ENCODE measurements at places on chromosomes 13 and 19.

GRCh38 chr13:41354416-41354815 lies 43.3 kb downstream of the NAA16 start:
- no peak for DNase-seq

GRCh38 chr19:16375157-16375935 lies 50.7 kb downstream of the KLF2 start:
- no peak for DNase-seq

DNA sequence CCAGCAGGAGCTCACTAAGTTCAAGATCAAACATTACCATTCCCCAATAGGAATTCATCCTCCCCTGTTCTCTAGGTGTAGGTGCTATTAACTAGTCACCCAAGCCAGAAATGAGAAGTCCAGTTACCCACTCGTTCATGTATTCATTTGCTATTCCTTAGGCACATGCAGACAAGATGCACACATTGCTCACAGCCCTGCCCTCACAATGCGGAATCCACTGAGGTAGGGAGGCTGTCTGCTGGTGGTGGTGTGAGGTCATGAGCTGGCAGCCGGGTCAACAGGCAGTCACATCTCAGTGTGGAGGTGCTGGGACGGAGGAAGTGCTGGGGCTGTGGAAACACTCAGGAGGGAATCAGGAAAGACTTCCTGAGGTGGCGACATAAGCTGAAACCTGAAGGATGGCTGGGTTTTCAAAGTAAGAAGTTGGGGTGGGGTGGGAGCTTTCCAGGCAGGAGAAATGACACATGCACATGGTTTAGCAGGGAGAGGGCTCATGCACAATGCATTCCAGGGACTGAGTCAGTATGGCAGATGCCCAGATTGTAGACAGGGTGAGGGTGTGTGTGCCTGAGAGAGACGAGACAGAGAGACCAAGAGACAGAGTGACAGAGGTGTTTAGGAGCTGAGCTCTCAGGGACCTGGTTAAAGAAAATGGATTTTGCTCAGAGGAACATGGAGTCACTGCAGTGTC lies 117.6 kb downstream of the USP12 start:
- DNase-seq = peak; percentile 88

DNA sequence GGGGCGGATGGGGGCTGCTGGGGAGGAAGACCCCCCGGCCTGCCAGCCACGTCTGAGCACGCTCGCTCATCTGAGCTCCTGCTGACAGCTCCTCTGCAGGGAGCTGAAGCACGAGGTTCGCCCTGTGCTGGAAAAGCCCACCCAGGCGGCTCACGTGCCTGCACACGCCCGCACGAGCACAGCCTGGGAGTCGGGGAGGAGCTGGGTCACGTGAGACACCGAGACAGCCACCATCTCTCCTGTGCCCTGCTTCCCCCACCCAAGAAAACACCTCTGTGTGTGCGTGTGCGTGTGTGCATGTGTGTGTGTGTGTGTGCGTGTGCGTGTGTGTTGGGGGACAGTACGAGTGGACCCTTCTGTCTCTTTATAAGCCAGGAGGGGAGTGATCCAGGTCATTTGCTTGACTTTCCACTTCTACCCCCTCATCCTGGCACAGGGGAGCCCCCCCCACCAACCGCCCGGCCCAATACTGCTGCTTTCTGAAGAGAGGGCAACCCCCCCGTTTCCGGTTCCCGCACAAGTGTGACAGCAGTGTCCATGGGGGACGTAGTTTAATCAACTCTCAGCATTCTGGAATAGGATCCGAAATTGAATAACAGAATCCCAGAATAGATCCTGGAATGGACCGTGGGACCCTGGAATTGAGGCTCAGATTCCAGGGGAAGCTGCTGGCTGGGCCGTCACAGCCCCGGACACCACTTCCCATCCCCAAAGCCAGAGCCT lies 42.5 kb downstream of the CELF5 start:
- DNase-seq = no peak

- no peak for DNase-seq
Measured at GRCh38 chr13:112651750-112652511, 37.9 kb upstream of the ATP11A start.

DNA sequence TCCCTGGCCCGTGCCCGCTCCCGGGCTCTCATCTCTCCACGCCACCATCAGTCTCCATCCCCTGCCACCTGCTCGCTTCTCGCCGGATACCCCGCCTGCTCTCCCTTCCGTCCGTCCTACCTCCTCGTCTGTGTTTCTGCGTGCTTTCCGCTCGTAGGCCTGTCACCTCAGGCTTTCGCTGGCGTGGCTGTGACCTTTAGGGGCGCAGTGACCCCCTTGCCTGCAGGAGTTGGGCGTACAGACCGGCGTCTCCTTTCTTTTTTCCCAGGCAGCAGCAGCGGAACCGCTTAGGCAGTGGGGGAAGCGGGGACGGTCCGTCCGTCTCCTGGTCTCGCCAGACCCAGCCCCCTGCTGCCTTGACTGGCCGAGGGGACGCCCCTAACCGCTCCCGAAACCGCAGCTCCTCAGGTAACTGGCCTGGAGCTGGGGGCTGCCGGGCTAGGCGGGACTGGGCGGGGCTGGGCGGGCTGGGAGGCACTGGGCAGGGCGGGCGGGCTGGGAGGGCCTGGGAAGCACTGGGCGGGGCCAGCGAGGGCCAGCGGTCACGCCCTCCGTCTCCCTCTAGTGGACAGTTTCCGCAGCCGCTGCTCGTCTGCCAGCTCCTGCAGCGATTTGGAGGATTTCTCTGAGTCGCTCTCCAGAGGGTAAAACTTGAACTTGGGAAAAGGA lies 6.3 kb downstream of the PGLYRP1 start:
- DNase-seq = peak; percentile 64

DNA sequence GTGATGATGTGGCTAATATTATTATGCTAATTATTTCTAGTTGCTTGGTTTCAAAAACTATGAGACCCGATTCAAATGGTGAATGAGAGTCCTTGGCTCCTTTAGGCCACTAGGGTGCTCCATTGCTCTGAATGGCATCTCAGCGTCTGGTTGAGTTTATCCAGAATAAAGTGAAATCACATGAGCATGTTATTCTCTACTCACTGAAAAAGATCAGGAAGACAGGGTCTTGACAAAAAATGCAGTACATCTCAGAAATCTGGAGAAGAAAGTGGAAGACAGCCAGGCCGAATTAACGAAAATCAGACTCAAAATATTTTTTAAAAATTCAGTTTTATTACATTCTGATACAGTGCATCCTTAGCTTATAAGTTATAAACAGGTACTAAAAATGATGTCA lies 516.2 kb downstream of the MYO16 start:
- peak; percentile 76 for DNase-seq

- peak; percentile 20 for DNase-seq
Measured at GRCh38 chr13:35765366-35765765, 288.9 kb upstream of the MAB21L1 start.

DNA sequence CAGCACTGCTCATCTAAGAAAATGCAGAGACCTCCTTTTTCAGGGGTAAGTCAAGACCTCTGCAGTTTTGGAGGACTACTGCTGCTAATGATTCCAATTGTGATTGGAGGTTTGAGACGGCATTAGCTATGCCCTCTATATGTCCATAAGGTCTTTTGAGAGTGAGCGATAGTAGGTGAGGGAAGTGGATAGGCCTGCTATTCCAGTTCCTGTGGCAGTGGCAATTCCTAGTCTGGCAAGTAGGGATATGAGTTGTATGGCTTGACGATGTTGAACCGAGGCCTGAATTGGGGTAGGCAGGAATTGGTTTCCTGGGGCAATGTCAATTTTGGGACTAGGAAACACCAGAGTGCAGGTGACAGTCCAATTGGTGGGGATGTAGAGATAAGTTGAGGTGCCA lies 913.1 kb upstream of the SLITRK5 start:
- no peak for DNase-seq

GRCh38 chr13:74755065-74755464 lies 620.9 kb upstream of the KLF12 start:
- DNase-seq = no peak

- DNase-seq = no peak
Measured at GRCh38 chr19:8702350-8702749, 3.8 kb upstream of the ACTL9 start.

- DNase-seq = no peak
Measured at GRCh38 chr19:49957262-49957915, 3.6 kb downstream of the SIGLEC11 start.

- DNase-seq = no peak
Measured at GRCh38 chr19:11931513-11931912, 6.6 kb downstream of the ZNF700 start.

- no peak for DNase-seq
Measured at GRCh38 chr13:48728226-48728625, 74.5 kb downstream of the CYSLTR2 start.

DNA sequence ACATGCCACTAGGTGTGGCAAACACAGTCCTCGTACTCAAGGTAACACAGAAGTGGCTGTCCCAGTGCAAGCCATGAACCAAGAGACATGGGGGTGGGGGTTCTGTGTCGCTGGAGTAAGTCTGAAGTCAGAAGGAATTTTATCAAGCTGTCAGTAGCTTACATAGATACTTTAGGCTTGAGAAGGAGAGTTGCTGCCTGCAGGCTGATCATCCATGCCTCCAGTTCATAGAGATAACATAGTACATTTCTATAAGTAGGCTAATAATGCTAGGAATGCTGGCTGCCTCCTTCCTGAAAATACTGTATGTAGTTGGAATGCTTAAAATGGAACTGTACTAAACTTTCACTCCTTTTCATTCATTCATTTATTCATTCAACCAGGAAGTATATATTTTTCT lies 70.1 kb downstream of the CAB39L start:
- no peak for DNase-seq

GRCh38 chr19:44850641-44851109 lies 4.6 kb downstream of the NECTIN2 start:
- DNase-seq = no peak

DNA sequence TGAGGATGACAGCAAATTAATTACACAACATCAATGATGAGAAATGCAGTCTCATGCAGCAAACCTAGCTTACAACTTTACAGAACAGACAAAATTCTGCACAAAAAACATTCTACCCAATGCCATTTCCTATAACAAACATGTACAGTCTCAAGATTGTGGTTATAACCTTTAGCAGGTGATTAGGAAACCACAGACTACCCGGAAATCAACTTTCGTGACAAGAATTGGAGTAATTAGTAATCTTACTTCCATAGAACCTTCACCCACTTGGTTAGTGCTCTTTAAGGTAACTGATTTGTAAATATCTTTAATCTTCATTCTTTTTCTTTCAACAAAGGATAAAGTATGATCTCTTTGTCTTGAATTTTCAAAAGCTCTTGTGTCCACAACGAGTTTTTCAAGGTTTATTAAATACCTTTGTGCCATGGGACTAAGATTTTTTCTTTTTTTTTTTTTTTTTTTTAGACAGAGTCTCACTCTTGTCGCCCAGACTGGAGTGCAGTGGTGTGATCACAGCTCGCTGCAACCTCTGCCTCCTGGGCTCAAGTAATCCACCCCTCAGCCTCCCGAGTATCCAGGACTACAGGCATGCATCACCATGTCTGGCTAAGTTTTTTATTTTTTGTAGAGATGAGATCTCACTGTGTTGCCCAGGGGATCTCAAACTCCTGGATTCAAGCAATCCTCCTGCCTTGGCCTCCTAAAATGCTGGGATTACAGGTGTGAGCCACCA lies 78.8 kb downstream of the MAP4K1 start:
- no peak for DNase-seq

DNA sequence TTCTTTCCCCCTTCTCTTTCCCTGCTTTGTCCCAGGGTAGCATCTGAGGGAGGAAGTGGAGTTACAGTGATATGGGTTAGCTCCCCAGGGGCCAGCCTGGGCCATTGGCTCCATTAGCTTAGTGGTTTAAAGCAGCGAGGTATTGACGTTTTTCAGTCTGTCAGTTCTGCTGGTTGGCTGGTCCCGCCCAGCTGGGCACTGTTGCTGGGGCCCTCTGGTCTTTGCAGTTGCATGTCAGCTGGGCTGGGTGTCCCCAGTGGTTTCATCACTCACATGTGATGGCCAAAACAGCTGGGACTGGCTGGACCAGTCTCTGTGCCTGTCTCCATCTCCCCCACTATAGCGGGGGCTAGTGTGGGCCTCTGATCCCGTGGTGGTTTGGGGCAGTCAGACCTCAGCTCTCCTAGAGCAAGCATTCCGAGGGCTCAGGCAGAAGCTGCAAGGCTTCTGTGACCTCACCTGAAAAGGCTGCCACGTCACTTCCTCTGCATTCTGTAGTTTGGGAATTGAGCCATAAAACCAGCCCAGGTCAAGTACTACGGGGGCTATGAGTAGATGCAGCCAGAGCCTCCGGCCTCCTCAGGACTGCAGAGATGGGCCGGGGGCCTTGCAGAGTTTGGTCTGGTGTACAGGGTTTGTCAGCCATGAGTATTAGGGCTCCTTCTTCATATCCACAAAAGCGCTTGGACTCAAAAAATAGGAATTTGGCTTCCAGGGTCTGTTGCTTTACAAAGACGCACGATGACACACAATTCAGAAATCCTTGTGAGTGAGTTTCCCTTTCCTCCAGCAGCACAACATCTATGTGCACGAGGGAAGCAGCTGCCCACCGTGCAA lies 30.0 kb downstream of the TSSK6 start:
- DNase-seq = peak; percentile 47

GRCh38 chr13:93559718-93560117 lies 333.1 kb downstream of the GPC6 start:
- peak; percentile 17 for DNase-seq

DNA sequence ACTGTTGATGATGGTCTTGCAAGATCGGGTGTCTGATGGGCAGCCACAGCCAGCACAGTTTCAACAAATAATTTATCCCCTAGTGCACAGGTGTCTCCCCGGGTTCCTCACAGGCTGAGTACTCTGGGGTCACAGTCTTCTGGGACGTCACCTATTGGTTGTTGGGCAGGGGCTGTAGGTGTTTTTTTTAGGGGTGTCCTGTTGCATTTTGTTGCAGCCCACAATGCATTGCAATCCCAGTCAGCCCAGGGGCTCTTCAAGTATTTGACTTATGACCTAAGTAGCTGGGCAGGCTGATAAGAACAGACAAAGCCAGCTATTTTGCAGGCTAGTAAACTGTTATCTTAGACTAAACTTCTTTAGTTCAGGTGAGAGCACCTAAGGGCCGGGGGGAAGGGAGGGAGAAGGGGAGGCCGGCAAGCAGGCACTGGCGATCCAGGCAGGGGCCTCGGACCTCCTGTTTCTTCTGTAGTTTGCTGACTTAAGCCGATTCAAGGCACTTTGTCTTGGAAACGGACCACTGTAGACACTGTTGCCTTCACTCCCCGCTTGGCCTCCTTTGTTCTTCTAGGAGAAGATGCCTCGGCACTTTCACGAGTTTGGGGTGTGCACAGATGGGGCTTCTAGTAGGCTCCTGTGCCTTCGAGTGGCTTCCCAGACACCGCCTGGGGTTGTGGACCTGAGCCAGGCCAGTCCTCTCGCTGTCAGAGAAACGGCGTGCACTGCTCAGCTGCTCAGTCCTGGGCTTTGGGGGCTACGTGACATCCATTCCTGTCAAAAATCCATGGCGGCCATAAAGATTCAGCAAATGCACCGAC lies 33.9 kb upstream of the GRTP1 start:
- DNase-seq = no peak

DNA sequence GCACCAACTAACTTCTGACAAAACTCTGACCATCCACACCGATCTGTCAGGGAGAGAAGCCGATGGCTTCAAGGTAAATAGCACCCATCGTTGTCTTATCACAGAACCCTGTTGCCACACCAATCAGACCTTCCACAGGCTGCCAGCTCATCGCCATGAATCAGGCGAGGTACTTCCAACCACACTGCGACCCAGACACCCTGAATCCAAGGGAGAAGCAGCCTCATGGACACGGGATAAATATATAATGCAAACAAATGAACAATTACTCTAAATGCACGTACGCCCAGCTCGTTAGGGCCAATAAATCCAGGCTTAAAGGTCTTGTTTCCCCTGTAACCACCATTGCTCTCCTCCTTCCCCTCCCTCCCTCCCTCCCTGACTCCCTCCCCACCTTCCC lies 20.8 kb downstream of the RANBP3 start:
- DNase-seq = no peak

- no peak for DNase-seq
Measured at GRCh38 chr19:7542556-7543348, 7.2 kb downstream of the PNPLA6 start.

Measured in AG10803 (cell line).